ENCODE measurements at places on chromosomes 3 and 15. TPM values are rescaled to one million over a fixed set of nuclear protein-coding genes. Genes with fewer than 3 reads are reported as not detected.

GRCh38 chr3:23288286-23288685 lies 85.2 kb downstream of the UBE2E2 start:
- no peak overlapping the region for H3K4me3 ChIP-seq
- H3K27ac ChIP-seq: no peak overlapping the region
- no peaks in the 10 kb centered on the region for H3K36me3 ChIP-seq
- no peaks in the 10 kb centered on the region for H3K4me1 ChIP-seq

GRCh38 chr3:46334741-46335478 lies 19.0 kb upstream of the CCR2 start:
- no peaks in the 10 kb centered on the region for H3K4me1 ChIP-seq
- H3K27me3 ChIP-seq: no peaks in the 10 kb centered on the region
- no peak overlapping the region for H3K27ac ChIP-seq
- H3K4me3 ChIP-seq: no peak overlapping the region
- no peak for DNase-seq
- no peaks in the 10 kb centered on the region for H3K36me3 ChIP-seq

DNA sequence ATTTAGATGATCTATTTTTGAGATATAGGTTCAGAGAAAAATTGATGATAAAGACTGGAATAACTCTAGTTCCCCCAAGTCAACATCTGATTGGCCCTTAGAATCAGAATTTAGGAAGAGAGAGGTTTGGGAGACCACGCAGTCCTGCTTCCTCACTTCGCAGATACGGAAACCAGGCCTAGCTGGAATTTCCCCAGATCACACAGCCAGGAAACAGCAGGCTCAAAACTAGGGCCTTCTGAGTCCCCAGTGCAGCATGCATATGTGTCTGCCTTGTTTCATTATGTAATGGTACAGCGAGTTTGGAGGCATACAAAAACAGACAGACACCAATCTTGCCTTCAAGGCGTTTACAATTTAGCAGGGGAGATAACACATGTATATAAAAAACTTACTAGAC lies 177.1 kb upstream of the ICE2 start:
- H3K27ac ChIP-seq: no peak overlapping the region
- no peak for DNase-seq
- H3K36me3 ChIP-seq: no peaks in the 10 kb centered on the region
- H3K4me1 ChIP-seq: no peaks in the 10 kb centered on the region

DNA sequence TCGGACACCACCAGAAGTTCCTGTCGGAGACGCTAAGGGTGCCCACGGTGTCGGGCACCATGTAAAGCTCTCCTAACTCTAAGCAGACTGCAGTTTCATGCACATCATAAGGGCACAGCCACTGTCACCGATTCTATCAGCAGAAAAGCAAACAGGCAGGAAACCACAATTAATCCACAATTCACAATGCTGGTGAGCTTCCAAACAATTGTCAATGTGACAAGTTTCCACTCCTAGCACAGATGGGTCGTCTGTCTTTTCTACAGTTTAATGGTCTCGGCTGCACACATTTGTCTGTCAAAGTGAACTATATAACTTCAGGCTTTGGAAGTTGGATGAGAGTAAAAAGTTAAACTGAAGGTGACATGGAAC lies 8.8 kb upstream of the OCA2 start:
- peaks cover 7% of the 10 kb centered on the region for H3K4me1 ChIP-seq
- H3K4me3 ChIP-seq: no peak overlapping the region
- H3K27ac ChIP-seq: no peak overlapping the region

GRCh38 chr15:42083605-42083908 lies 10.8 kb downstream of the PLA2G4D start:
- no peaks in the 10 kb centered on the region for H3K36me3 ChIP-seq
- no peak overlapping the region for H3K27ac ChIP-seq
- H3K4me1 ChIP-seq: peaks cover 26% of the 10 kb centered on the region
- peaks cover 30% of the 10 kb centered on the region for H3K27me3 ChIP-seq

- H3K4me3 ChIP-seq: no peak overlapping the region
- no peak for DNase-seq
- H3K36me3 ChIP-seq: no peaks in the 10 kb centered on the region
- H3K4me1 ChIP-seq: no peaks in the 10 kb centered on the region
- peaks cover 62% of the 10 kb centered on the region for H3K27me3 ChIP-seq
- no peak overlapping the region for H3K27ac ChIP-seq
Observed at GRCh38 chr15:65962187-65962586, 92.9 kb downstream of the RAB11A start.

TCTA gene
- 8.2 TPM for total RNA-seq

IQCH gene
- 3.2 TPM for total RNA-seq
